ENCODE measurements at places on chromosomes 1 and 21.

DNA sequence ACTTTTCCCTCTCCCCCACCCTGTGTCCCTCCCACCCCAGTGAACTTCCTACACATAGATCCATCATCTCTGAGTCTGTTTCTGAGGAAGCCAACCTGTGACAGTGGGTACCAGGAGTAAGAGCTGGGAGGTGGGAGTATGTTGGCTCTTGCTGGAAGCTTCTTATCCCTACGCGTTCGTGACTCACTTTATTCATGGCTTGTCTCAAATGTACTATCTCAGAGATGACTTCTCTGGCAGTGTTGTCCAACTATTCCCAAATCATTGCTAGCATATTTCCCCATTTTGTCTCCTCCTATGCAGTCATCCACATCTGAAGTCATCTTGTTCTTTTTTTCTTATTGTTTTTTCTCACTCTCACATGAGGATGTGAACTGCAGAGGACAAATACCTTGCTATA lies 88.0 kb downstream of the HIVEP3 start:
- DNase-seq, result no peak

DNA sequence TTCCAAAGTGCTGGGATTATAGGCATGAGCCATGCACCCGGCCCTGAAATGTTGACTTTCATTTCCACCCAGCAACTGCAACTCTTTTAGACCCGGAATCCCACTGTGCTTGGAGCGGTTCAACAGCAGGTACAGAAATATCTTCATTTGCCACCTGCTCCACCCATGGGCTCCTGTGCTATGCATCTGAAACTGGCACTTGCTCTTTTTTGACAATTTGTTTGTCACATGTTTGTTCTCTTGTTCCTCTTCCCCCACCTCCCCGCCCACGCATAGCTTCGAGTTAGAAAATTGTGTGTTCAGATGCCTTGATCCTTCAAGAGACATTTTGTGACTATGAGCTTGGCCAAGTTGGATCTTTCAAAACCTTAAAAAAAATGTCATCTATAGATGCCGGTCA lies 2.4 kb upstream of the IFNLR1 start:
- DNase-seq, result no peak

DNA sequence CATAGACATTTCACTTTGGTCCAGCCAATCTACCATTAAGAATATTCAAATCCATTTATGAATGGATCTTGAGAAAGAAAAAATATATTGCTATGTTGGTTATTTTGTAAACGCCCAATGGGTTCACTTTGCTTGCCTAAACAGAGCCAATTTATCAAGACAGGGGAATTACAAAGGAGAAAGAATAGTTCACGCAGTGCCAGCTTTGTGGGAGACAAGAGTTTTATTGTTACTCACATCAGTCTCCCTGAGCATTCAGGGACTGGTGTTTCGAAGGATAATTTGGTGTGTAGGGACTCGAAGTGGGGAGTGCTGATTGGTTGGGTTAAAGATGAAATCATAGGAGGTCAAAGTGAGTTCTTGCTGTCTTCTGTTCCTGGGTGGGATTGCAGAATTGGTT lies 135.3 kb downstream of the GABPA start:
- no peak for DNase-seq

DNA sequence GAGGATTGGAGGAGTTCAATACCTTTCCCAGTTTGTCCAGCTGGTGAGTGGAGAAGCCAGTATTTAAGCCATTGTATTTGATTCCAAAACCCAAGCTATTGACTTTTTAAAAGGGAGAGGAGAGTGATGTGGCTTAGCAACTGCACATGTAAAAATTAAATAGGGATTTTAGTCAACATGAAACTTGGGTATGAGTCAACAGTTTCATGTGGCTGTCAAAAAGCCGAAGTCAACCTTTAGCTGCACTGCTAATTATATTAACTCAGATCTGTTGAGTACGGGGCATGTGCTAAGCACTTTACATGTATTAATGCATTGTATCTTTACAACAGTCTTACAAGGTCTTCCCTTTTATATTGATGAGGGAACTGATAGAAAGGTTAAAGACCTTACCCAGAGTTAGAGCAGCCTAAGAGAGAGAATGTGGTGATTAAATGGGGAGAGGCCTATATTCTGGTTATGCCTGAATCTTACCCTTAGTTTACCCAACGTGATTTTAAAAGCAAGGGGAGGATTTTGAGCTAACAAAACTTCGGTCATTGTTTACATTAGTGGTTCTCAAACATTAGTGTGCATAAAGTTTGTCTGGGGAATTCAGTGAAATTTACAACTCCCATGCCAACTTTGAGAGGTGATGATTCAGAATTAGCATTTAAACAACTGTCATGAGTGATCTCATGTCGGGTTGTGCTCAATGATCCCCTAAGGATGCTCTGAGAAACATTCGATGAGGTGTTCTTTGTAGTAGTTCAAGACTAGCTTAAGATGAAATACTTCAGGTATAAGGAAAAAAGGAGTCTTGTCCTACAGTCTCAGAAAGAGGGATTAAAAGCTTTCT lies 6.9 kb upstream of the SLC35F3 start:
- no peak for DNase-seq

DNA sequence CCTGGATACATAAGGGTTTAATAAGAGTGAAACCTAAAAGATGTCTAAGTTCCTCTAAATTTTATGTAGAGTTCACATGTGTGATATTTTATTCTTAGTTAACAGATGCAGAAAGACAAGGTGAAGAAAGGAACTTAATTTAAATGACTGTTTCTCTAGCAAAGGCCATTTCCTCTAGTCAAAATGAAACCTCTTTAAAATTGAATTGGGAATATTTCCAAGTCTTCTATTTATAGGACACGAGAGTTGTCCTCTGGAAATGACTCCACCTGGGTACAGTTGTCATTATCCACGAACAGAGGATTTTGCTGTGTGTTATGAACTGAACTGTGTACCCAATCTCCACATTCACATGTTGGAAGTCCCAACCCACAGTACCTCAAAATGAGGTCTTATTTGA lies 64.5 kb upstream of the KCNK1 start:
- no peak for DNase-seq

- DNase-seq, result no peak
These were observed 87.1 kb upstream of the IPO9 start for GRCh38 chr1:201741763-201742342.

DNA sequence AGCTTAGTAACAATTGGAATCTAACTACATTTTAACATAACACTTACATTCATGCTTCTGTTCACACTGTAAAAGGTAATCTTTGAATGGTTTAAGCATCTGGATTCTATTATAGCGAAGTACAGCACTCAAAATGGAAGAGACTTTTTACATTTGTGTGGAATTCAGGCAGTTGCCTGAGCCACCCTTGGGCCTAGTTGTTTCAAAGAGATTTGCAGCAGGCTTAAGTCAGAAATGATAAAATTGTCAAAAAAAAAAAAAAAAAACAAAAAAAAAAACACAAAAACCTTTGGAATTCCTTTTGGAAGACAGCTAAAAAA lies 199.9 kb downstream of the LYPLAL1 start:
- DNase-seq, result no peak

GRCh38 chr1:45348966-45349677 lies 8.9 kb upstream of the MUTYH start:
- no peak for DNase-seq

DNA sequence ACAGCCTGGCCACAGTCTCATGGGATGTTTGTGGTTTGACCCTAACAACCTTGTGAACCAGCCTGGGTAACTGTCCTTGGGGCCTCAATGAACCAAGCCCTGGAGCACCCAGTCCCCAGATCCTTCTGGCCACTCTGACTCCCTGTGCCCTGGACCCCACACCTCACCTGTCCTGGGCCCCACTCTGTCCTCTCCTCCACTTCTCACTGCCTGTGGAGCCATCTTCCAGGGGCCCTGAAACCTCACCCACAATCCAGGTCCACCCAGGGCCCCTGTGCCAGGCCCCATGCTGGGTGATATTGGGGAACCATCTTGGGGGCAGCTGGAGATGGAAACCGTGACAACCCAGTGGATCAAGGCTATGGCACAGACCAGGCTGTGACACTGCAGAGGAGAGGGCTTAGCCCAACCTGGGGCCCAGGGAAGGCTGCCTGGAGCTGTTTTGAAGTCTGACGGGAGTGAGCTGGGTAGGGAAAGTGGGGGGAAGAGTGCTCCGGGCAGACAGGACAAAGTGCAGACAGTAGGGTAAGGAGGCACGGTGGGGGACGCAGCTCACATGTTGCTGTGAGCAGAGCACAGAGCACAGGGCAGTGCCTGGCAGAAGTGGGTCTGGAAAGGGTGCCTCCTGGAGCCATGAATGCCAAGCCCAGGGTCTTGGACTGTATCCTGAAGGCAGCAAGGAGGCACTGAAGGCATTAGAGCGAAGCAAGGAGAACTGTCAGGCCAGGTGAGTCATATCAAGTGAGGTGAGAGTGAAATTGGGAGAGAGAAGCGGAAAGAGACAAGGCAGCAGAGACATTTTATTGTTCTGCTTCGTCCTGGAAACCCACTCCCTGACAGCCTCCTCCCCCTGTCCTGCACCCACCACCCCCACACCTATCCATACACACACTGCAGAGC lies 12.1 kb upstream of the LRP8 start:
- DNase-seq, result no peak

- DNase-seq, result no peak
These were observed 19.1 kb upstream of the CD101 start for GRCh38 chr1:116982319-116983004.

- DNase-seq, result no peak
These were observed 167.1 kb downstream of the LYPLAL1 start for GRCh38 chr1:219340796-219341195.

DNA sequence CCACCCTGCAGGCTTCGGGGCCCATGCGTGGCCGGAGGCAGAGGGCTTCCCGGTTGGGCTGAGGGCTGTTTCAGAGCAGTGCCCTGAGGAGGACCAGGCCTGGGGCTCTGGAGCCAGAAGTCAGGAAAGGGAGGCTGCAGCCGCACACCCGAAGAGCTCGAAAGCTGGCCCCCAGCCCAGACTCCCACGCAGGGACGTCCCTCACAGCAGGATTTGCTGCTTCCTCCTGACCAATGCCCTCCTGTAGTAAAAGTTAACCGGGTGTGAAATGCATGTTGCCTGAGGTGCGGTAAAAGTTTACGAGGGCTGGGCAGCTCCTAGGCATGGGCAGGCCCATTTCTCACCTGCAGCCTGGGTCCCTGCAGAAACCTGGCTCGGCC lies 101.5 kb upstream of the ARHGEF16 start:
- DNase-seq, result no peak

- DNase-seq, result no peak
These were observed 273.8 kb downstream of the FAM72C start for GRCh38 chr1:143698016-143698415.

DNA sequence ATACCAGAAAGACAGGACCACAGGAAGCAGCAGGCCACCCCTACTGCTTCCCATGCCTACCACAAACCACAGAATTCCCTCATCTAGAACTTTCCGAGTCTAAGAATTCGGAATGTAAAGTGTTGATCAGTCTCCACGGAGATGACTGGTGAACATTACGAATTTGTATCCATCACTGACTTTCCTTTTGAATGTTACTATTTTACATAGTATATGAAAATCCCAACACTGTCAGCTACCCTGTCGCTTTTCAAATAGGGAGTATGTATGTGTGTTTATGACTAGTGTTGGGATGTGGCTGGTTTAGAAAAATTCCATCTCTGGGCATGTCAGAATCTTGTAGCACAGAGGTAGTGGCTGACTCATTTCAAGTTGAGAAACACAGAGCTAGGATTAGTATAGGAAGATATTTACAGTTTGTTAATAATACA lies 118.2 kb downstream of the COQ8A start:
- no peak for DNase-seq

DNA sequence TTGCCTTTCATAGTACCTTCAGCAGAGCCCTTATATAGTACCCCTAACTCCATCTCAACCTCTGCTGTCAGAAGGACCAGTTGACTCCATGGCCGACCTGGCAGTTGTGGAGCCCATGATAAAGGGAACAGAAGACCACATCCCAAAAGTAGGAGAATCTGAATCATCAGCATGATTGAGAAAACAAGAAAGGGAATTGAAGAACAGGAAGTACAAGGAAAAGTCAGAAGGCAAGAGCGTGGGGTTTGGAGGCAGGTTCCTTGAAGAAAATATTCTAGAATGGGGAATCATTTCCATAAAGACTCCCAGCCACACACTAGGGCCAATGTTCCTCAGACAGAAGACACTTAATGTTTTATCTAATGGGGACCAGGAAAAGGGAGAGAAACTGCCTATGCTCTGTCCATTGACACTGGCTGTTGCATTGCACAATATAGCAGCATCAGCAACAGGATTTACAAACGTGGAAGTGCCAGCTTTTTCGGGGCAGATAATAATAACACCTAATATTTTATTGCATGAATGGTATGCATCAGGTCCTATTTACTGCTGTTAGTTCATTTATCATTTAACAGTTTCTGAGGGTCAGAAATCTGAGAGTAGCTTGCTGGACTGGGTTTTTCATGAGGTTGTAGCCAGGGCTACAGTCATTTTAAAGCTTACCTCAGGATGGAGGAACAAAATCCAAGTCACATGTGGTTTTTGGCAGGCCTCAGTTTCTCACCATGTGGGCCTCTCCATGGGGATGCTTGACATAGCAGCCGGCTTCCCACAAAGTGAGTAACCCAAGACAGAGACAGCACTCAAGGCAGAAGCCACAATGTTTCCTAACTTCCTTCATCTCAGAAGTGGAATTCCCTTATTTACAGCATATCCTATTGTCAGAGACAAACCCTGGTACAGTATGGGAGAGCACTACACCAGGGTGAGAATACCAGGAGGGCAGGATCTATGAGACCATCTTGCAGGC lies 483.4 kb downstream of the PLPP3 start:
- DNase-seq, result no peak

DNA sequence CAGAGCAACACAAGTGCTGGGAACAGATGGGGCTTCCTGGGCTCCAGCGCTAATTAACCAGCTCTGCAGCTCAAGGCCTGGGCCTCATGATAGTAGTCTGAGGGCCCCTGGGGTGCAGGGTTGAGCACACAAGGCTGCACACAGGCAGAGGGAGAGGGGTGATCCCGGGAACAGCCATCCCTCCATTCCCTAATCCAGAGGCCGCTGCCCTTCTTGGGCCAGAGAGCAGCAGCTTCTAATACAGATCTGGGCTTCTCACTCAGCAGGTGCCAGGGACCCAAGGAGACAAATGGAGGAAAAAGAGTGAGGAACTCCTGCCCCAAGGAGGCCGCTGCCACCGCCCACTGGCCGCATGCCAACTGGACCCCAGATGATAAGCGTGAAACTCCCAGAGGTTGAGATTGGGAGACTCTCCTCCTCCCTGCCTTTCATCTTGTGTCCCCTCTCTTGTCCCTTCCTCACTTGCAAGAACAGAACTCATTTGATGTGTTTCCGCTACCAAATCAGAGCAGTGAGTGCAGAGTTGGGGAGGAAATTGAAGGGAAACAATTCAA lies 58.0 kb upstream of the IFNAR2 start:
- DNase-seq, result no peak
